ENCODE measurements at places on chromosomes 2 and 18.
A peak's percentile ranks its signal among the peaks of the same experiment; 100 is the strongest.

DNA sequence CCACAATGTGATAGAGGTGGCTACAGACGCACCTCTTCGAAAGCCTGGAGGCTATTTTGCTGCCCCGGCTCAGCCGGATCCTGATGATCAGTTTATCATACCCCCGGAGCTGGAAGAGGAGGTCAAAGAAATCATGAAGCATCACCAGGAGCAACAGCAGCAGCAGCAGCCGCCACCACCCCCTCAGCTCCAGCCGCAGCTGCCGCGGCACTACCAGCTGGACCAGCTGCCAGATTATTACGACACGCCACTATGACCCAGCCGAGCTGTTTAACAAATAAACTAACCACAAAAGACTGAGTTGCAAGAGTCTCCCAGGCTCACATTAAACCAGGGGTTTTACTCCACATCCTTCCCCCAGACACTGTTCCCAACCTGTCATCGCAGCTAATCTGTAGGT lies 263.8 kb downstream of the PHLPP1 start:
- peak; percentile 88 for DNase-seq

- DNase-seq, result no peak
Observed at GRCh38 chr2:241478166-241478565, 30.2 kb downstream of the STK25 start.

DNA sequence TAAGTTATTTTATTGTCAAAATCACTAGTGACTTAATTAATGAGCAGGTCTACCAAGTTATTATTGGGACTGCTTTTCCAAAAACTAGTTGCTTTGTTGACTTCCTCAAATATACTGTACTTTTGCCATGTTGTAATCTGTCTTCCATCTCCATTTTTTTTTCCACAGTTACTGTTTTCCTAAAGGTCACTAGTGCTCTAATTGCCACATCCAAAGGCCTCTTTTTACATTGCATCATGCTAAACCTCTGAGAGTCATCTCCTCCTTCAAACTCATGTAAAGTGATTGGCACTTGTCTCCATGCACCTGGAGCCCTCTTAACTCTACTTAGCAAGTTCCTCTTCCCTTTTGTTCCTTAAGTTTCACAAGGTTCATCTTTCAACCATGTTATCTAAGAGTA lies 11.8 kb downstream of the PMAIP1 start:
- no peak for DNase-seq

GRCh38 chr18:13194239-13194638 lies 24.3 kb upstream of the LDLRAD4 start:
- no peak for DNase-seq

DNA sequence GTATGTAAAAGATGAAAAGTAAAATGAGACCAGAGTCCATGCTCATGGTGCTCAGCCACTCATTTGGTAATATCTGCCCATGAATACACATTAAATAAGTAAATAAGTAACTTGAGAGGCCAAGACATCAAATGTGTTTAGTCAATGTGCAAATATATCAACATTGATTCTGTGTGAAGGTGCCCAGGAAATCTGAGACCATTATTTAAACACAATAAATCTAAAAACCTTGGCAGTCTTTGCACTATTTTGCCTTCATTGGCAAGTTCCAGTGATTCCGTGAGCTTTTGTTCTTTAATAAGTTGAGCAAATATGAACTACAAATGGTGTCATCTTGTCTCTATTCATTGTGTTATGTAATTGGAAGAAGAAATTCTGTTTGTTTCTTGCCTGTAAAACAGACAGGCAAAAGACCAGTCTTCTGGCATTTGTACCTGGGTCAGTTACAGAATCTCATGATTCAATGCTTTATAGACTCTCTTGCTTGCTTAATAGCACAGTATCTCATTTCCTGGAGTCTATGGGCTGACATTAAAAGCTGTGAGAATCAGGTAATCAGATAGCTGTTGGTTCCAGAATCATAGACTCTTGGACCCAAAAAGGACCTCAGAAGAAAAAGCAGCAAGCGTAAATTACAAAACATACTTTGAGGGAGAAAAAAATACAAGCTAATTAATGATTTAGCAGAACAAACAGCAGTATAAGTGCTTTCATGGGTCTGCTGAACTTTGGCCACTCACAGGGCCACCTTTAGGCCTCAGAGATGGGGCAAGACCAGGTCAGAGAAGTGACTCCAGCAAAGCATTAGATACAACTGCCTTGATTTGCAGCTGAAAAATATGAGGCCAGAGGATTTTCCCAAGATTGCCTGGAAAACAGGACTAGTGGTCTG lies 20.0 kb upstream of the SERPINB3 start:
- DNase-seq, result no peak

GRCh38 chr18:68833756-68834155 lies 35.9 kb downstream of the CCDC102B start:
- DNase-seq, result no peak

DNA sequence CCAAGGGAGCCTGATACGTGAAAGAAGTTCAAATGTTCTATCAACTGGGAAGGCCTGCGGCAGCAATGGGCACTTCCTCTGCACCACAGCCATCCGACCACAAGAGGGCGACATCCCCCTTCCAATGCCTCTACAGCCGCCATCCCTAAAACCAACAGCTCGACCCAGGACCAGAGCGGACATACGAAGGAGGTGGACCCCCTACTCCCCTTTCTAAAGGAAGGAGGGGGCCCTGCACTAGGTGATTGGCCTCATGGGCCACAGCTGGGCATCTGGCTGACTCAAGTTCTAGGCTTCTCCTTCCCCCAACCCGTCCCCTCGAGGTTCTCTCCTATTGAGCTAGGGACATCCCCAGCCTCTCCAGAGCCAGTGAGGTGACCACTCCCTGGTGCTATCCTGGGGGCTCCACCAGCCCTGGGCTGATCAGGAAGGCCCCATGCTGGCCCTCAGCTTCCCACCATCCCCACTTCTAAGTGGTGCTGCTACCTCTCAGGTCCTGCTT lies 217.2 kb downstream of the TNS1 start:
- no peak for DNase-seq

DNA sequence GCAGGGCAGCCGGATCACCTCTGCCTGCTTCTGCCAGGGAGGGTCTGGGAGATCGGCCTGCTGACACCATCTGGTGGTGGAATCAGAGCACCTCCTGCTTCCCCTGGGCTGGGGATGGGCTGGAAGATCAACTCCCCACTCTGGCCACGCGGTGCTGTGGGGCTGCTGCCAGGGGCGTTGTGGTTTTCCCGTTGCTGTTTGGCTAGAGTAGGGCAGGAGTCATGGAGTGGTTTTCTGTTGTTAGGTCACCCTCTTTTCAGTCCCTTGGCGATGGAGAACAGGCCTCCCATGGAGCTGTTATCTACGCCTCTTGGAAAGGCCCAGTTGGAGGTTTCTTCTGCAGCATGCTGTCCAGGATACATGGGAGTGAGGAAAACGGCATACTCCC lies 15.2 kb downstream of the BCL2L11 start:
- DNase-seq, result no peak

DNA sequence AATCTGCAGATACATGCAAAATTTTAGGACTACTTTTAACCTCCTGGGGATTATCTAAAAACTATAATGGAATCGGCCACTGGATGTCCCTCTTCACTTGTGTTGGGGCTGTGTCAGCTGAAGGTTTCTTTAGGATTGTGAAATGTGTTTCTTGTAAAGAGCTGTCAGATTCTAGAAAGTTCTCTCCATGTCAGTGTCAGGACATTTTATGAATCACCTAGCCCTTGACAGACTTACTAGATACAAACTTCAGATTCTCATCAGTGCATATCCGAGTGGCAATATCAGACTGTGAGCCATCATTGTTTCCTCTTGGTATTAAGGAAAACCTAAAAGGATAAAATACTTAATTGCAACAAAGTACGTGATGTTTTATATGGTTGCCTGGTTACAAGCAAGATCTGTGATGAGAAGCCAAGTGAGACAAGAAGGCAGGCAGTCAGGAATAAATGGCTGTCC lies 107.3 kb downstream of the CPS1 start:
- DNase-seq, result no peak

- no peak for DNase-seq
Observed at GRCh38 chr2:110866045-110866444, 133.7 kb downstream of the ACOXL start.

- DNase-seq, result no peak
Observed at GRCh38 chr2:144643537-144644336, 123.8 kb upstream of the ZEB2 start.

- DNase-seq, result no peak
Observed at GRCh38 chr2:15160201-15160991, 400.7 kb downstream of the NBAS start.

DNA sequence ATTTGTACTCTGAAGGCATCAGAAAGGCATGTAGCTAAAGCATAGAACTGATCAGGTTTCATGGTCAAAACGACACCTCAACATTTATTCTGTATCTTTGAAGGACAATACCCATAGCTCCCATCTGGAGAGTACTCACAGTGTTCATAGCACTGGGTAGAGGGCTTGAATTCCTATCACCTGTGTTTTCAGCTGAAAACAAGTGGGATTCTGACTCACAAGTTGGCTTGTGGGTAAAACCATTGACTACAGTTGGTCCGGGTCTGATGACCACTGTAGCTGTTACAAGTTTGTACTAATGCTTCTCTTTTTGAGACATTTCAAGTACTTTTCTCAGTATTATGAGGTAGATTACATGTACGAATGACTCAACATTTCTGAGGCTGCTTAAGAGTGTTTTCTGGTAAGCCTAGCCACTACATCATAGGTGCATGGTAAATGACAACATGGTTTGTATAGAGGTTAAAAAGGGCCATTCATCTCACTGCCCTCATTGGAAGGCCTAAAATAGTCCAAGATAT lies 68.6 kb upstream of the PELI1 start:
- DNase-seq, result no peak

- DNase-seq, result no peak
Observed at GRCh38 chr2:172013396-172013795, 13.6 kb downstream of the METAP1D start.

DNA sequence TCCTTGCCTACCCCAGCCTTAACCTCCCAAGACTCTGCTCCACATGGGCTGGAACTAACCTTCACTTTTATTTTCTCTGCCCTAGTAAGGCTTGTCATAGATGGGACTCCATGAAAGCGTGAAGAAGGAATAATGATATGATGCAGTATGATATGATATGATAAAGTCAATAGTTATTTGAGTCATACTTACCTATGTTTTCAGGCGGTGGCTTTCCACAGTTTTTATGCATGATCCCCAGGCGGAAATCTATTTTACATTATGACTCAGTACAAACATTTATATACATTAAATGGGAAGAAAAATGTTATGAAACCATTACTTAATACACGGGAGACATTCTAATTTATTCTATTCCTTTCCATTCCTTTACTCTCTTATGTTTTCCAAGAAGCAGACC lies 5.6 kb downstream of the ACMSD start:
- DNase-seq, result no peak

- no peak for DNase-seq
Observed at GRCh38 chr2:212638694-212639093, 100.1 kb upstream of the ERBB4 start.

- DNase-seq, result no peak
Observed at GRCh38 chr2:168203762-168204693, 43.4 kb downstream of the STK39 start.

DNA sequence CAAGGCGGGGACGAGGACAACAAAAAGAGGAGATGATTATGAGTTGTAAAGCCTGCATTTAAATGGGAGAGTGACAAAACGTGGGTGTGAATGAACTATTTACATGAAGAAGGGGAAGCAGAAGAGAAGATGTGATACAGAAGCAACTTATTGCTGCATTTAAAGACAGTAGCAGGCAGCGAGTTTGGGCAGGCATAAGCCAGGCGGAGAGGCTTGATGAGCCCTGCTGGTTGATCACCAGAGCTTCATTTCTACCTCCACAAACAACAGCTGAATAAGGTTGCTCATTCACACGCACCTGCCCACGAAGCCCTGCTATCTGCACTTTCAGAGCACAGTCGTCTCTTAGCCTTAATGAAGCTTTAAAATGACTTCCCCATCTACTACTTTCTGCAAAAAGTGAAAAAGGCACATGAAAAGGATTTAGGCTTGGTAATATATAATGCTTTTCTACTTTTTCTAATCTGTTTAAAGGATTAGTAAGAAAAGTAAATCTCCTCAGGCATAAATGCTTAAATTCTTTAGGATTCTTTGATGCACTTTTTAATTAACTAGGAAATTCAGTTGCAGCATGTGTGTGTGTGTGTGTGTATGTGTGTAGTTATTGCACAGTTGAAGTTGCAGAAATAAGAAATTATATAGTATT lies 3.1 kb downstream of the SLC38A11 start:
- no peak for DNase-seq

DNA sequence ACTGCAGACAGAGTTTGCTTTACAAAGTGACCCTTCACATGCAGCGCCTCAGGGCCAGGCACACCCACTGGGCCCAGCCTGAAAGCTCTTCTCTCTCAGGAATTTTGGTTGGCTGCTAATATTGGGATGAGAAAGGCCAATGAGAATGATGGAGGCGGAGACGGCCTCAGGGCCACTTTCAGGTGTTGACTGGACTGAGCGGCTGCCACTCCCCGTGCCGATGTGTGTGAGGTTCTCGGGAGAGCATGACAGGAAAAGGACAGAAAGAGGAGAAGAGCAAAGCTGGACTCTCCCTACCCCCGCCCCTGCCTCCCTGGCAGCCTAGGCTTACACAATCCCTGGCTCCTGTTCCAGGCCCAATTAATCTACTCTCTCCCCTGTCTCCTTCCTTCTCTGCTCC lies 155.7 kb downstream of the CELF4 start:
- DNase-seq, result no peak

DNA sequence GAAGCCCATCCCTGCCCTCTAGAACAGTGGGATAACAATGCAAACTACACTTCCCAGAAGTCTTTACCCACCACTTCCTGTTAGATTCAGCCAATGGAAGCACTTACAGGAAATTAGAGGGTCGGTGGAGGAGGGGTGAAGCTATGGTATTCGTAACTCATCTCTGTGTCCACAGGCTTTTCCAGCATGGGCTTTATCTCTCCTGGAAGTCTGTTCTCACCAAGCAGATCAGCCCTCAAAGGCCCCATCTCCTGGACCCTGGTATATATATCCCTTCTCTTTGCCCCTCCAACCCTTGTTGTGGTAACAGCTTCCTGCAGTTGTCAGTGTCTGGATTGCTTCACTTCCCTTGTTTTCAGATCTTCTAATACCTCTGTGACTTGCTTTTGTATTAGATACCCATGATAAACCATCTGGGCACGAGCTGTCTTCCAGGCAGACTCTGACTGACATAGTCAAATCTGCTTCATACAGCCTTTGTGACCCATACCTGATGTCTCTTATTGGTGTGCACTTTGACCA lies 475.0 kb upstream of the POU3F3 start:
- DNase-seq, result no peak

GRCh38 chr2:124254621-124255020 lies 229.5 kb downstream of the CNTNAP5 start:
- no peak for DNase-seq

- DNase-seq, result no peak
Observed at GRCh38 chr2:206935991-206936842, 3.1 kb upstream of the CPO start.

DNA sequence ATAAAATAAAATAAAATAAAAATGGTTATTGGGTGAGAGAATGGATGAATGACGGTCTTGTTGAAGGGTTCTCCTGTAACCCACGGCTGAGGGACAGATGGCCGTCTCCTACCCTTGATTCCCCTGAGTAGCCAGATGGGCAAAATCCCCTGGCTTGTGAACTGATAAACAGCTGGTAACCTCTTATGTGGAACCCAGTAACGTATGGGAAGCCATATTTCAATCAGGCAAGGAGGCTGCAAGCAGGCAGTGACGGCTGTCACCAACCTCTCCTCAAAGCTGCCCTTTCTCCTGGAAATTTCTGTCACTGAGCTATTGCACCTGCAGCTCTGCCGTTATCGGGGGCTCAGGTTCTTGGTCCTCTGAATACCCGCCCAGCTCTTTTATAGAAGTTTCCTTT lies 165.3 kb upstream of the SMAD2 start:
- no peak for DNase-seq

Data from NCI-H1417 treated with DMSO at 0.1 percent for 48 hours (cell line).